ENCODE measurements at places on chromosomes 16 and 17.

- no peak for DNase-seq
These were observed 11.4 kb downstream of the TBX21 start for GRCh38 chr17:47744168-47745036.

- no peak for DNase-seq
These were observed 86.8 kb upstream of the SOX9 start for GRCh38 chr17:72034000-72034399.

DNA sequence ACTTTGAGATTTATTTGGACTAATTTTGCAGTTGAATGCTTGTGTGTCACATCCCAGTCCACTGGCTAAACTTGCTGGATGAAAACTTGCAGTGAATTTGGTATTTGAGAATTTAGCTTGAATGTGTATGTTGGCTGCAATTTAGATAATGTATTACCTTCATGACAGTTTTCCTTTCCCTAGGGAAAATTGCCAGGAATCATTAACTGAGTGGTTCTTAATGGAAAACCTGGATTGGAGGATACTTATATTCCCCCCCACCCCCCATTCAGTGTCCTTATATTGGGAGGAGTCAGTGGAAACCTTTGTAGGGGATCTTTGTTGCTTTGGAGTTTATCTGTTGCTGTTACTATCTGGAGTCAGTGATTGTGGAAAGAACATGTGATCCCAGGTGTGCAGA lies 67.6 kb downstream of the KPNA2 start:
- DNase-seq: no peak

DNA sequence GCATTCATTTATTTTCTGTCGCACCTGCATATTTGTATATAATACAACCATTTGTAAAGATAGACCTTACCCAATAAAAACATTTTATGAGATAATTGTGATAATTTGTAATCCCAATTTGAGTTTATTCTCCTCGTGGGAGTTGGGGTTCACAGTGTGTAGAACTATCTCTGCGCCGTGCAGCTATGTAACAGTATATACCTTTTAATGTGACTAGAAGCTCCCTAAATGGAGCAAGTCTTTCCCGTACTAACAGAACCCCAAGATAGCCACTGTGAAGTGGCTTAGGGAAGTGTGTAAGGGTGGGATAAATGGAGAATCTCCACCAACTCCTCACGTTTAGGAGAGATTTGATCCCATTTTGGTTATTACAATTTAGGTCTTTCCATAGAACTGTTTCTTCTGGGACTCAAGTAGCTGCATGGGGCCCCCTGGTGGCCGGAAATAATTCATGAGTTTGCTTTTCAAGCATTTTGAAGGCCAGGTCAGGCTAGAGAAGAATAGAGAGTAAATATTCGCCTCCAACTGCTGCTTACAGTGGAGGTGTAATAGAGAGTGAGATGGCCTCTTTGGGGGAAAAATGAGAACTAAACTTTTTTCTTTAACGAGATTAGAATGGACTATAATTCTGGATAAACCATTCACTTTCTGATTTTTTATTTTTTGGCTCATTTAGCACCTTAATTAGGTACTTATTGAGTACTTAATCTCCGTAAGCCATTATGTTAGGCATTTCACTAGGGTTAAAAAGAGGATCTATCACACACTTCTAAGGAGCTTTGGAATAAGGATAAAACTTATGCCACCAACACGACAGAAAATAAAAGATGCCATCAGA lies 4.5 kb downstream of the TMEM100 start:
- peak; percentile 68 for DNase-seq

DNA sequence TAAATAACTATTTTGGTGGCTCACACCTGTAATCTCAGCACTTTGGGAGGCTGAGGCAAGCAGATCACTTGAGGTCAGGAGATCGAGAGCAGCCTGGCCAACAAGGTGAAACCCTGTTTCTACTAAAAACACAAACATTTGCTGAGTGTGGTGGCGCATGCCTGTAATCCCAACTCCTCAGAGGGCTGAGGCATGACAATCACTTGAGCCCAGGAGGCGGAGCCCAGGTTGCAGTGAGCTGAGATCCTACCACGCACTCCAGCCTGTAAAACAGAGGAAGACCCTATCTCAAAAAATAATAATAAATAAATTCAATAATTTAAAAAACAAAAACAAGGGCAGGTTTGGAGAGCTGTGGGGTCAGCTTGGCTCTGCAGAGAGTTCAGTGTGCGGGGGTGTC lies 5.7 kb upstream of the SLC4A1 start:
- DNase-seq: no peak

GRCh38 chr16:56997264-56997663 lies 7.9 kb downstream of the NLRC5 start:
- no peak for DNase-seq

DNA sequence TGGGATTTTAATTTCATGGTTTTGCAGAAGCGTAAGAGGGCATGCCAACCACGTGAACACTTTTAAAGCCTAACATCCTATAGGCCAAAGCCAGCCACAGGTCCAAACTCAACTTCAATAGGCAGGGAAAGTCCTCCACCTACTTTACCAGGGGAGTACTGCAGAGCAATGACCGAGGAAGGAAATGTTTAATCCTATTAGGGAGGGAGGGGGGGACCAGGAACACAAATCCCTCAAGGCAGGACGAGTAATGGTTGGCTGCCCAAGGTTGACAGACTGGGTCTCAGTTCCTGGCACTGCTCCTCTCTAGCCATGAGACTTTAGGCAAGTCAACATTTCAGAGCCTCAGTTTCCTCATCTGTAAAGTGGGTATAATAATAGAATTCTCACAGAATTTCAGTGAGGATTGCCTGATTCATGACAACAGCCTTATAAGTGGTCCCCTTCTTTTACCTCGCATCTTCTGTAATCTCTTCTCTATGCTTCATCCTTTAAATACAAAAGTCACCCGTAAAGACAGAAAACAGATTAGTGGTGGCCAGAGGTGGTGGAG lies 315.8 kb downstream of the HAPSTR1 start:
- no peak for DNase-seq

DNA sequence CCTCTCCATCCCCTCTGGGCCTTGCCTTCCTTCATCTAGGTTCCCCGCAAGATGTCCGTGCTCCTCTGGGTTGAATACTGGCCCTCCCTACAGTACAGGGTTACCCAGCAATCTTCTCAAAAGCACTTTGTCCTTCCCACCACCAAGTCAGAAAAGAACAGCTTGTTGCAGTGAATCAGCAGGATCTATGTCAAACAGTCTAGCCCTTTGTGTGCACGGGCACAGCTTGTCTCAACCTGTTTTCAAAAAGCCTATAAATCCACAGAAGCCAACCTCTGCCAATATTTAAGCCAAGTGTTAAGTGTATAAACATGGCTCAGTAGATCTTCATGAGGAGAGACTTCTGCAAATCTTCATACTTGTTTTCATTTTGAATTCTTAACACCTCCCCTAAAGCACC lies 25.2 kb downstream of the C17orf67 start:
- DNase-seq: no peak

DNA sequence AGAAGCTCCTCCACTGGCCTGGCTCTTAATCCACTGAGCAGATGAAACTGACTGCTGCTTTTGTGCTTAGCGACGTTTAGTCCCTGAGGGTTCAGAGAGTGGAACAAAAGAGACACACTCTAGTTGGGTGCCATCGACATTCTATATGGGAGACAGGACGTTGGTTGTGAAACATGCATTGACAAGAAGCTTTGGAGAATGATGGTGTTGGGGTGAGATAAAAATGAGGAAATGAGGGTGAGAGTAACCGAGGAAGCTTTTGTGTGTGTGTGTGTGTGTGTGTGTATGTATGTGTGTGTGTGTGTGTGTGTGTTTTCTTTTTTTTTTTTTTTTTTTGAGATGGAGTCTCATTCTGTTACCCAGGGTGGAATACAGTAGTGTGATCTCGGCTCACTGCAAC lies 89.5 kb downstream of the ABCC1 start:
- no peak for DNase-seq

DNA sequence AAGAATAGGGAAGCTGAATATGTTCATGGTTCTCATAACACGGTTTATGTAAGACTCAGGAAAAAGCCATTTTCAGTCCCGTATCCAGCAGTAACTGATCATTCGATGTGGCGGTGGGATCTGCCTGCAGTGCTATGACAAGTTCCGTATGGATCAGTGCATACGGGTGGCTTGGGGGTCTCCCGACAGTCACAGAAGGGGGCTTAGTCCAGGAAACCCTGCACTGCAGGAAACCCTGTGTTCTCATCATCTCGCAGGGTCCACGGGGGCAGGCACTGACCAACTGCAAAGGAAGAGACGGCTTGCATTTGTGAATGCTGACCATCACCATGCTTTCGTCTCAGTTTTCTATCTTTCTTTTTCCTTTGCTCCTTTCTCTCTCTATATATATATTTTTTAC lies 7.7 kb downstream of the MTHFSD start:
- no peak for DNase-seq

DNA sequence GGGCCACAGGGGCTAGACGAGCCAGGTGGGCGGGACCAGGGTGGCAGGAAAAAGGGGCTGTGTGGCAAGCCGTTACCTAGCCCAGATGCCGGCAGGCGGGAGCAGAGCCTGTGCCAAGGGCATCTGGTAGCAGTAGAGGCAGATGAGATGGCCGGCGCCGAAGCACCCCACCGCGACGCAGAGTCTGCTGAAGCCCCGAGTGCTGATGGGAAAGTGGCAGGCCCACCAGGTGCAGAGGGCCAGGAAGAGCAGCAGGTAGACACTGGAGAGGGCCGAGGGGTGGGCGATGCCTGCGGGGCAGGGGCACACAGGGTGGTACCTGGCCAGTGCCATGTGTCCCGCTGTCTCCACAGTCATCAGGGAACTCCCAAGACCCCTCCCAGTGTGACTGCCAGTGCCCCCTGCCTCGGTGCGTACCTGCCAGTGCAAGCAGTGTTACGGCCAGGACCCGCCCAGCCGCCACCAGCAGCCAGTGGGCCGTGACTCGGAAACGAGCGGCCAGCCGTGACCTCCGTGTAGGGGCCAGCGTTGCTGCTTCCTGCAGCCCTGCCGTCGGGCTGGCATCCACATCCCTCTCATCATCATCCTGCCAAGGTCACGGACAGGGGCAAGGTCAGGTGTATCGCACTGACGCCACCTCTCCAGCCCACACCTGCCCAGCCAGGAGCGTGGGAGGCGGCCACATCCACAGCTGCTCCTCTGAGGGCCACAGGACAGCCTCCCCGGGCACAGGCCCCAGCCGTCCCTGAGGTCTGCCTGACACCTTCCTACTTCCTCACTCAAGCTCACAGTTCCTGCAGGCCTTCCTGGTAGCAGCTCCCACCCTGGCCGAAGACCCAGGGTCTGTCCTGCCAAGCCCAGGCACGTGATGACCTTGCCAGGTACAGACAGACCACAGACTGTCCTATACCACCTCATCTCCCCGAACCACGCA lies 32.1 kb downstream of the CTU2 start:
- no peak for DNase-seq

- DNase-seq: peak; percentile 49
These were observed 15.6 kb downstream of the PLEKHG4 start for GRCh38 chr16:67294938-67295361.
